ENCODE measurements at places on chromosomes 2 and 18.
A peak's percentile ranks its signal among the peaks of the same experiment; 100 is the strongest.

GRCh38 chr2:144475044-144475443 is 44.9 kb downstream of the ZEB2 start:
- DNase-seq, result no peak

GRCh38 chr18:47118981-47119380 is 31.3 kb downstream of the HDHD2 start:
- DNase-seq, result peak; percentile 17

DNA sequence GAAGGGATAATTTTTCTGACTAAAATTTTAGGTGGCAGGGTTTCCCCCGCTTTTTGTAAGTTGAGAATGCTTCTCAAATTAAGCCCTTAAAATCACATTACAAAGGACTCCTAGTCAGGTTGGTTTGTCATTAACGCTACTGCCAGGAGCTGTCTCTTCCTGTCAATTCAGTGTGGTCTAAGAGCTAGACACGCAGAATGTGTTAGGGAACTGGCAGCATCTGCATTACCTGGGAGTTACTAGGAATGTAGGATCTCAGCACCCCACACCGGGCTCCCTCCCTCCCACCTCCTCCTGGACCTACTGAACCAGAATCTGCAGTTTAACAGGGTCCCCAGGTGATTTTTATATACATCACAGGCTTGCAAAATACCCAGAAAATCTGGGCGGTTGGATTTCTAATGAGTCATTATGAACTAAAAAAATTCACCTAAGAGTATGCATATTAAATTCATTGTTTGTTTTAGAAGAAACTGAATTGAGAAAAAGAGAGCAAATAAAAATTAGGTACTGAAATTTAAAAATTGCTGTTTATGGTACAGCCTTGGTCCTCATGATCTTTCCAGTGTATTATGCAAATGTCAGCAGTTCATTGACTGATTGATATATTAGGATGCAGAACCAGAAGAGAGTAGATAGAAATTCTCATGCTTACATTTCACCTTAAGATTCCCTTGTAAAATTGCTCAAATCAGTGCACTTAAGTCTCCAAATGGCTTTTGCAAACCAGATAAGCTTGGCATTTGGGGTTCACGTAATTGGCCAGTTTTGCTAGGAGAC is 130.9 kb upstream of the ITGA6 start:
- DNase-seq, result no peak

- DNase-seq, result no peak
These were observed 415.8 kb upstream of the DSEL start for GRCh38 chr18:67932271-67932670.

DNA sequence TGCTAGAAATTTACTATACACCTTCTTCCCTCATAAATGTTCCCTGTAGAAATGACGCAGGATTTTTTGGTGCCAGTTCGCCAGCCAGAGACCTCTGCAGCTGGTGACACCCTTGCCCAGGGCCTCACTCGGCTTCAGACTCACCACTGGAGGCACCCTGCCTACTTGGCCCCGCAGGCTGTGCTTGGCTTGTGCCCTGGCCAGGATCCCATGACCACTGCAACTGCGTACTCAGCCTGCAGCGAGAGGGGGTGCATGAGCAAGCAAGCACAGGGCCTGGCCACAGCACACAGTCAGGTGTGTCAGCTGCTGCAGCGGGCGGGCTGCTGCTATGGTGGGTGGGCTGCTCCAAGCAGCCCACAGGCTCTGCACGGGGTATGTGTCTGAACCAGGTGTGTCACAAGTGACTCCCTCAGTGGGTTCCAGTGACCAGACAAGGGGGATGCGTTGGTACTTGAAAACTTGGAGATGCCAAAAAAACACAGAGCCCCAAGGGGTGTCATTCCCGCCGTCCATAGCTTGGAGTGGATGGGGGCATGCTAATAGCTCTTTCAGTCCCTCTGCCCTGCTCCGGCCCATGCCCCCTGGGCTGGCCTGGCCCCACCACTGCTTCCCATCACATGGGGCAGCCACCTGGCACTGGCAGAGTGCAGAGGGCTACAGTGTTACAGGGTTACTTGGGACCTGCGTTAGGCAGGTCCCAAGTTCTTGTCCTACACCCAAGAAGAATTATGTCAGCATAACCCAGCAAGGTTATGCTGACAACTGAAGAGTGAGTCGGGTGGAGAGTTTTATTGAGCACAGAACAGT is 46.6 kb upstream of the TANC1 start:
- no peak for DNase-seq

GRCh38 chr2:98455494-98455976 is 10.9 kb downstream of the INPP4A start:
- peak; percentile 51 for DNase-seq

DNA sequence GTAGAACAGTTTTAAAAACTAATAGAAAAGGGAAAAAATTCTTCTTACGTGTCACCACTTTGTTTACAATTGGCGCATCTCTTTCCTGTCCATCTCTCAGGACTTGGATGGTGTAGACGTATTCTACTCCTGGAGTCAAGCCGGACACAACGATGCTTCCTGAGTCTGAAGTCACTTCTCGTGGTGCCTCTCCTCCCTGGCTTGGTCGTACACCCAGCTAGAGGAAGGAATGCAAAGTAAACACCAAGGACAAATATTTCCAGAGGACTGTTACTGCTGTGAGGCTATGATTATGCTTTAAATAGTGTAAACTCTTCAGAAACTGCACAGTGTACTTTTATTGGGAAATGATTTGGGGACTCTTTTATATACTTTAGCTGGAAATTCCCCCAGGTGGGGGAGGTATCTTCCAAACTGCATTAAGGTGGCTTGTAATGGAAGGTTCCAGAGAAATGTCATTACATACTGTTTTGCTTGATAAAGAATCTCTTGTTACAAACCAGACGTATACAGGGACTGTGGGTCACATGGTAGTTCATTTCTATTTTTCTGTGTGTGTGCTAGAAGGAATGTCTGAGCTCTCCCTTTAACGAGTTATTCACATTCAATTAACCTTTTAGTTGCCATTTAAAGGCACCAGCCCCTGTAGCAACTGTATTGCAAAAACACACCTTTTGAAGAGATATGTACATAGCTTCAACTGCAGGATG is 38.1 kb downstream of the FN1 start:
- no peak for DNase-seq

DNA sequence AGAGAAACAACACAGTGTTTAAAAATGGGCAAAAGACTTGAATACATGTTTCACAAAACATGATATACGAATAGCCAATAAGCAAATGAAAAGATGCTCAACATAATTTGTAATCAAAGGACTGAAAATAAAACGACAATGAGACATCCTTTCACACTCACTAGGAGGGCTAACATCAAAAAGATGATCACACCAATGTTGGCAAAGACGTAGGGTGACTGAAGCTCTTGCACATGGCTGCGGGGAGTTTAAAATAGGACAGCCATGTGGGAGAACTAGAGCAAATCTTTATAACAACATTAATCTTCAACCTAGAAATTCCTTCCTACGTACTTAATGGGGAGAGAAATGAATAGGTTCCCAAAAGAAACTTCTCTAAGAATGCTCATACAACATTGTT is 19.2 kb upstream of the SEH1L start:
- no peak for DNase-seq

DNA sequence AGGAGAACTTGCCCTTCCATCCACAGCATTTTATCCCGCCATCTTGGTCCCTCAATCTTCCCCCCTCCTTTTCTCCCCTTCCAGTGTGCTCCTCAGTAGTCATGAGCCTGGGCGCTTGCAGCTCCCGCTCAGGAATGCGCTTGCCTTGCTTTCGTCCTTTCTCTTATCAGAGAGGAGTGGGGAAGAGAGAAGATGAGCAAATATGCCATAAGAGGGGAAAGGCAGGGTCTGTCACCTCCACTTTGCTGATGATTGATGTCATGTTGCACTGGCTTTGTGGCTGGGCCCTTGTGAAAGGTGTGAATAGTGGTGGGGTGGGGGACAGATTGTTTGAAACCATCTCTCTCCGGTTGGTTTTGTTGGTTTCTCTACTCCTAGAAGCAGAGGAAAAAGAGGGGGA is 569.3 kb downstream of the TNS1 start:
- DNase-seq, result no peak

GRCh38 chr2:25473758-25474340 is 132.1 kb upstream of the DNMT3A start:
- peak; percentile 42 for DNase-seq

DNA sequence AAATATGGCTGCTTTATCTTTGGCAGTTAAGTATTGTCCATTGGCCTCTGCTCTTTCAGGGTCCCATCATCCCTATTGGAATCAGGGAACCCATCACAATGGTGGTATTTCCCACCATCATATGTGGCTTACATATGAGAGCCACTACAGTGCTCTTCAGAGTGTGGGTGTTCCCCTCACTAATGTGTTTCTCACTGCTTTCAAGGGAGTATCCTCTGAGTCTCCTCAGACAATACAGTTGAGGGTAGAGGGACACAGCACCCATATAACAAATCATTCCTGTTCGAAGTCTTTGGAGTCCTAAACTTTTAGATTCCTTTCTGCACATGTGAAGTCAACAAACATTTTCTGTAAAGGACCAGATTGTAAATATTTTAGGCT is 48.8 kb upstream of the DNAJC10 start:
- no peak for DNase-seq

GRCh38 chr2:37550190-37550589 is 121.3 kb downstream of the CDC42EP3 start:
- DNase-seq, result no peak

- DNase-seq, result peak; percentile 93
These were observed 153.6 kb downstream of the MTCL1 start for GRCh38 chr18:8858888-8859511.

DNA sequence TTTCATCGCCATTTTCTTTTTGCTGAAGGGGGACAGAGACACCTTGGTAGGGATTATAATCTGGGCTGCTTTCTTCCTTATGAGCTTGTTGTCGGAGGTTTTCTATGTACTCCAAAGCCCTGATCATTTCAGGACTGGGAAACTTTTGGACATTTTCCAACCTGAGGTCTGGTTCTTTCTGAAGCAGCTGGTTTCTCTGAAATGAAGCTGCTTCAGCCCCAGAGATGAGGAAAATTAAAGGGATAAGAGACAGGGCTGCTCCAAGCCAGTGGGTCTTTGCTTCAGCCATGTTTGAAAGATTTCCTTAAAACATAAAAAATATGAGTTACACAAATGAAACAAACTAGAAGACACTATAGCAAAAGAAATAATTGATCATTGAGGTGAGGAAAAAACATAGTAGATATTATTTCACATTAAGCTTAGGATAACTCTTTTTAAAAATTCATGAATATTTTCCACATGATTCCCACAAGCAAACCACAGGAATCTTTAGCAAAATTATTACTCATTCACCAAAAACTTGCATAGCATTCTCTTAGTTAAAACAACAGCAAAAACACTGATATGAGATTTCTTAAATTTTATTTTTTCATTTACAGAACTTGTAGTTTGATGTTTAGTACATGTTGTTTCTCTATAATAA is 3.0 kb downstream of the SCG2 start:
- DNase-seq, result peak; percentile 94

DNA sequence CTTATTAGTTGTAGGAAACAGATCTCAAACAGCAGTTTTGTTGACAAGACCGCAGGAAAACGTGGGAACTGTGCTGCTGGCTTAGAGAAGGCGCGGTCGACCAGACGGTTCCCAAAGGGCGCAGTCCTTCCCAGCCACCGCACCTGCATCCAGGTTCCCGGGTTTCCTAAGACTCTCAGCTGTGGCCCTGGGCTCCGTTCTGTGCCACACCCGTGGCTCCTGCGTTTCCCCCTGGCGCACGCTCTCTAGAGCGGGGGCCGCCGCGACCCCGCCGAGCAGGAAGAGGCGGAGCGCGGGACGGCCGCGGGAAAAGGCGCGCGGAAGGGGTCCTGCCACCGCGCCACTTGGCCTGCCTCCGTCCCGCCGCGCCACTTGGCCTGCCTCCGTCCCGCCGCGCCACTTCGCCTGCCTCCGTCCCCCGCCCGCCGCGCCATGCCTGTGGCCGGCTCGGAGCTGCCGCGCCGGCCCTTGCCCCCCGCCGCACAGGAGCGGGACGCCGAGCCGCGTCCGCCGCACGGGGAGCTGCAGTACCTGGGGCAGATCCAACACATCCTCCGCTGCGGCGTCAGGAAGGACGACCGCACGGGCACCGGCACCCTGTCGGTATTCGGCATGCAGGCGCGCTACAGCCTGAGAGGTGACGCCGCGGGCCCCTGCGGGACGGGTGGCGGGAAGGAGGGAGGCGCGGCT is at the start of gene TYMS:
Gene TYMS, plus strand, starts transcription at position 343 of the 690 bp plus-strand sequence. Its CDS starts 90 bp downstream, at position 433.
- peak; percentile 48 for DNase-seq

DNA sequence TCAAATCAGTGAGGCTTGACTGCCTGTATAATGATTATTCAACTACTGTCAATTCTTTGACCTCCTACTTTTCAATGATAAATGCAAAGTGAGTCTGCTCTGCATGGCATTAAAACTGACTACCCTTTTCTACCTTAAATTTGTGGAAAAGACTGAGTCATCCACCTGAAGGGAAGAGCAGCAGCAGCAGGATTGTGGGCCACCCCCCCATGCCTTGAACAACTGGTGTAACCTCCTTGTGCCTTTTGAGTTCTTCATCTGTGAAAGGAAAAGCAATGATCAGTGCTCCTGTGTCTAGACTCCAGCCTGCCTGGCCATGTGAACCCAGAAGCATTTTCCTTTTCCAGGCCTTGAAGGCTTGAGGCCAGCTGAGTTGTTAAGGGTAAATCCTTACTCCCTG is 102.9 kb downstream of the OSR1 start:
- DNase-seq, result no peak

DNA sequence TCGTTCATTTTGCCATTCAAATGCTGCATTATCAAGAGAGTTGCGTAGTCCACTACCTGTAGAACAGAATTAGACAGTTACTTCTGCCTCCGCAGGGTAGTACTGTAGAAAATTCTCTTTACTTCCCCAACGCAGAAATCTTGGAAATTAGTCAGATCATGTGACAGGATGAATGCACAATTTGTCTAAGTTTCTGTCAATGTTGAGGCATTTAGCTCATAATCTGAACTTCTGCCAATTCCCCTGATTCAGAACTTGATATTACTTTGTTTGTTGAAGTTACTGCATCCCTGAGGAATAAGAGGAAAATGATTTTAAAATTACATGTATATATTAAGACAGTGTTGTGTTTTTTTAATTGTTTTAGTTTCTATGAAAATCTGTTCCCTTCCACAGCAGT is 83.4 kb downstream of the TTC27 start:
- peak; percentile 82 for DNase-seq

- no peak for DNase-seq
These were observed 187.8 kb upstream of the ERBB4 start for GRCh38 chr2:212726403-212726802.

DNA sequence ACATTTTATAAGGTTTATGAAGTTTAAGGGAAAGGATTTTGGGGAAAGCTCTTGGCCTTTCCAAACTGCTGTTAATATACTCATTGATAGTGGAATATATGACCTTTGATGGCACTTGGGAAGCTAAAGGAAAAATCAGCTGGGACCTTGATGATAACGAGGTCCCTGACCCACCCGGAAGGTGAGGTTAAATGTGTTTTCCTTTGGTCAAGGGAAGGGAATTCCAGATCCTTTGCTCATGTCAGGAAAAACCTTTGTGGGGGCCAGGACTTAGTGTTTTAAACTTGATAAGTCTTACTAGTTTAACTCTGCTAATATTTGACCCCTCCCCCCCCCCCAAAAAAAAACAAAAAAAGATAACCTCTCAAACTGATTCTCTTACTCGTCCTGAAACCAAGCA is 50.7 kb downstream of the CRIM1 start:
- no peak for DNase-seq
